ENCODE measurements at places on chromosomes 7 and 10.

DNA sequence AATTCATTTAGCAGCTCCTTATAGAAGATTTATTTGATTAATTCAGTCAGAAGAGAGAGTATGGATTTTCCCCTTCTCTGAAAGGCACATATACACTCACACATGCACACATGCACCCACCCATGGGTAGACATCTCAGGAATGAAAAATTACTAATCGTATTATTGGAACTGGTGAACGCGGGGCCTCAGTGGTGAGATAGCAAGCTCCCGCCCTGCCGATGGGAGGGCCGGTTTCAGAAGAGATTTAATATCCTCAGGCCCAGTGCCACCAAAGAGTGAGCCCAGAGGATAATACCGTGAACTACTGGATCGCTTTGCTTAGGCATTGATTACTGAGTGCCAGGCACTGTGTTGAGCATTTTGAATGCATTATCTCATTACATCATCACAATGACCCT is 38.0 kb upstream of the EMX2 start:
- no peak for DNase-seq

- DNase-seq, result no peak
These were observed 6.3 kb upstream of the AKR1E2 start for GRCh38 chr10:4819707-4820106.

GRCh38 chr10:132549371-132549770 is 11.8 kb downstream of the INPP5A start:
- DNase-seq, result no peak

DNA sequence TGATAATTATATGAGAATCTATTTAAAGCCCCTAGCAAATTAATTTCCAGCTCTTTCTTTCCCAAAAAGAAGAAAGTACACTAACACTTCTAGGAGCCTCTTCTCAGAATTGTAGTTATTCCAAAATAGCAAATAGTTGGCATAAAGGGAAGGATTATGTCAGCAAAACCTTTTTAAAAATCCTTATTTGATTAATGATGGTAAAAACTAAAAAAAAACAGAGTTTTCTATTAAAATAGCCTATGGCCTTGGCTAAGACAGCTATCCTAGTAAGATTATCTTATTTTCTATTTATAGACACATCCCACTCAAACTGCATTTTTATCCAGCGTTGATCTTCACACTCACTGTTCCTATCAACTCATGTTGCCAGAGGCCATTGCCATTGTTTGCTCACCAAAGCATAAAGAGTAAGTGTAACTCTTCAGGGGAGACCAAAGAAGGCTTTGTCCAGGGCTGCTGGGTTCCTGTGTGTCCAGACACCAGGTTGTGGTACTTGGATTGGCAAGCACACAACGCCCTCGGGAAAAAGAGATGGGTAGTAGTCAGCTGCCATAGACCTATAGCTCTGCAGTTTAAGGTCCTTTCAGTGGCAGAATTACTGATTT is 31.5 kb downstream of the ACTA2 start:
- no peak for DNase-seq

- DNase-seq, result no peak
These were observed 17.7 kb upstream of the TTYH3 start for GRCh38 chr7:2613931-2614600.

- no peak for DNase-seq
These were observed 68.5 kb upstream of the FHIP2A start for GRCh38 chr10:114753126-114753525.

GRCh38 chr10:70169649-70170364 is 507 bp downstream of the SAR1A start:
- no peak for DNase-seq

- DNase-seq, result no peak
These were observed 1.1 kb downstream of the ASL start for GRCh38 chr7:66076462-66077329.

- DNase-seq, result no peak
These were observed 52.8 kb downstream of the PWWP2B start for GRCh38 chr10:132449811-132450181.

- no peak for DNase-seq
These were observed 163.0 kb downstream of the CALN1 start for GRCh38 chr7:72249106-72249505.

DNA sequence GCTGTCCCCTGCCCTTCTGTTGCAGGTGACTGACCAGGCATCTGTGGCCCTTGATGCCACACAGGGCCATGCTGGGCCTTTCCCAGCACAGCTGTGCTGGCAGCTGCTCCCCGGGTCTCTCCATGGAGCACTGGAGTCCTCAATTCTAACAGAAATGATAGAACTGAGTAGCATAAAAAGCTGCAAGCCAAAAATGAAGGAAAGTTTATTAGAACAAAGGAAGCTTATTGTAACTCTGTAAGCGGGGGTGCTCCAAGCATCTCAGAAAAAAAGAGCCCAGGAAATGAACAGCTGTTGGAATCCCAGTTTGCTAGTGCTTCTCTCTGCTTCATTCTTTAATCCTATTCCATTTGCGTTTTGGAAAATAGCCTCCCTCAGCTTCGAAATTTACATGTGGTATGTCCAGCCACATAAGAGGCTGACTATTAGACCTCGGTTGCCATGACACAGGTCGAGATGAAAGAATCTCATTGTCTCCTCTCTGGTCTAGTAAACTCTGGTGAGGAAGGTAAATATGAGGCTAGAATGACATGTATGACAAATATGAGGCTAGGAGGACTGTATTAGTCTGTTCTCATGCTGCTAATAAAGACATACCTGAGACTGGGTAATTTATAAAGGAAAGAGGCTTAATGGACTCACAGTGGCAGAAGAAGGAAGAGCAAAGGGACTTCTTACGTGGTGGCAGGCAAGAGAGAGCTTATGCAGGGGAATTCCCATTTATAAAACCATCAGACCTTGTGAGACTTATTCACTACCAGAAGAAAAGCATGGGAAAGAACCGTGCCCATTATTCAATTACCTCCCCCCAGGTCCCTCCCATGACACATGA is 23.7 kb downstream of the EPDR1 start:
- no peak for DNase-seq

DNA sequence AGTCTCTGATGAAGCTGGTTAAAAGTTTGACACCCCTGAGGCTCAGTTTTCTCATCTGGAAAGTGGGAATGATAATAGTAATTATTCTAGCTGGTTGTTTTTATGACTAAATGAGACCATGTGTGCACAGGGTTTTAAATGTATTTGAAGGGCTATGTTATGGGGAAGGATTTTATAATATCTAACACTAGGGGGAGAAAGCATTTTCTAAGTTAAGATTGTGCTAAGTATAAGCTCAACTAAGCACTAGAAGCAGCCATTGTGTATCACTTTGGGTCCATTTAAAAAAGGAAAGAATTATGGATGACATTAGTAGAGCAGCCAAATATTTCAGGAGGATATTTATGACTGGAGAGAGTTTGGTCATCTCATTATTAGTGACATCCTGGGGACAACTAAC is 49.5 kb upstream of the CREB5 start:
- DNase-seq, result no peak

GRCh38 chr10:67802767-67803538 is 35.0 kb downstream of the DNAJC12 start:
- DNase-seq, result no peak

- DNase-seq, result no peak
These were observed 39.6 kb upstream of the PROSER2 start for GRCh38 chr10:11783558-11783865.

Measured in stimulated activated CD8-positive, alpha-beta memory T cell treated with anti-CD3 and anti-CD28 coated beads, Interleukin-4, amount 100 ng/mL, for 1 hour (primary cell).